Left forelimb (tissue), 1 donor: ENCODE measurements at places on chromosomes 6 and 20.

DNA sequence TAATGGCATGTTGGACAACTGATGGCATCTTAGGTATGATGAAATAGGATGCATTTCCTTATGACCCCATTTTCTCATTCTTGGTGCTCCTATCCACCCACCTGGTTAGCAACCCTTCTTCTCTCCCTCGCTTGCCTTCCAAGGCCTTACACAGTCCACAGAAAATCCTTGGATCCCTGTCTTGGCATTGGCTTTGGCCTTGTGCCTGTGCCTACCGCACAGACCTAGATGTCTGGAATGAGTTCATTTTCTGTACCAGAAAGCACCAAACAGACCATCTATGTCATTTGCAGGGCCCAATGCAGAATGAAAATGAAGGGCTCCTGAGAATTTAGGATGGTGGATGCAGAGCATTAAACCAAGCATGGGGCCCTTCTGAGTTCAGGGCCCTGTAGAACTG, 99.0 kb upstream of the LAMP5 start:
- no peak for DNase-seq

DNA sequence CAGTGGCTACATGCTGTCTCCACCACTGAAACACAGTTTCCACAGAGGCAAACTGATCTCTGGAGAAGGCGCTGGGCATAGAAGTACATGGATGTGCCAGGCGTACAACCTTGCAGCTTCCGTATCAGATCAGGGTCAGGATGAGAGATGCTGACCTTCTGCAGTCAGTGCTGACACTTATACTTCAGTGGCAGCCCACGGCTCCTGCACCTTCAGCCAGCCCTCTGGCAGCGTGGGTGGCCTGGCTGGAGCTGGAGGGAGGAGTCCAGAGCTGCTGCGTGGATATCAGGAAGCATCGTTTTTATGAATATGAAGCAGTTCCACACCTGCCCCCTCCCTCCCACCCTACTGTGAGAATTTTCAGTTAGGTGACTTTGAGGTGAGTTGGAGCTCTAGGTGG, 149.3 kb downstream of the CFAP61 start:
- DNase-seq: no peak

DNA sequence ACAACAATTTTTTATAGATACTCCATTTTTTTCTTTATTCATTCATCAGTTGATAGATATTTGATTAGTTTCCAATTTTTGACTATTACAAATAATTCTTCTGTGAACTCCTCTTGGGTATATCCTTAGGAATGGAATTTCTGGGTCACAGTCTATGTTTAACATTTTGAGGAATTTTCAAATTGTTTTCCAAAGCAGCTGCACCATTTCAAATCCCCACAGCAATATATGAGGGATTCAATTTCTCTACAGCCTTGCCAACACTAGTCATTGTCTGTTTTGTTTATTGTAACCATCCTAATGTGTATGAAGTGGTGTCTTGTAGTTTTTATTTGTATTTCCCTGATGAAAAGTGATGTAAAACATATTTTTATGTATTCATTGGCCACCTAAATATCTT, 320.3 kb upstream of the DEFB112 start:
- no peak for DNase-seq

DNA sequence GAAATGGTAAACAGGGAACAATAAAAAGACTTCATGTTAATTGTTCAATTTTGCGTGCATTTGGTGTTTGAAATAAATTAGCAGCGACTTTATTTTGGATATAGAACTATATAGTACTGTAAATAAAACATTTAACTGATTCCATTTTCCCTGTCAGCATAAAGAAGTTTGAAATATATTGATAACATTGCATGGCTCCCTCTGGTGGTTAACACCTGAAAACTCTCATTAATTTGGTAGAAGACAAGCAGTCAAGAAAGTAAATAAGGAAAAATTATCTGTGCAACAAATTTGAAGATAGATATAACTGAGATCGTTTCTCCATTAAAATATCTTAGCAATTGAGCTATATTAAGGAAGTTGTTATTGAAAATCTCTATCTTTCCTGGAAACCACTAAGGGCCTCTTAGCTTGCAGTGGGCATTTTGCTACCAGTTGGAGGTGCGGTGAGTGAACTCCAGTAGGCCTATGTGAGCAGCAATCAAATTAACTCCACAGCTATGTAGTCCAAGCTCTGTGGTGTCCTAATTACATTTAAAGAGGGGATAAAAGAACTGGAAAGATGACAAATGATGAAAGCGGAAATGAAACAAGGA, 435.7 kb upstream of the FKBP1C start:
- DNase-seq: no peak

- no peak for DNase-seq
Measured at GRCh38 chr20:45269754-45270270, 15.4 kb upstream of the SLPI start.

- DNase-seq: no peak
Measured at GRCh38 chr6:14747881-14748520, 497.9 kb upstream of the JARID2 start.

DNA sequence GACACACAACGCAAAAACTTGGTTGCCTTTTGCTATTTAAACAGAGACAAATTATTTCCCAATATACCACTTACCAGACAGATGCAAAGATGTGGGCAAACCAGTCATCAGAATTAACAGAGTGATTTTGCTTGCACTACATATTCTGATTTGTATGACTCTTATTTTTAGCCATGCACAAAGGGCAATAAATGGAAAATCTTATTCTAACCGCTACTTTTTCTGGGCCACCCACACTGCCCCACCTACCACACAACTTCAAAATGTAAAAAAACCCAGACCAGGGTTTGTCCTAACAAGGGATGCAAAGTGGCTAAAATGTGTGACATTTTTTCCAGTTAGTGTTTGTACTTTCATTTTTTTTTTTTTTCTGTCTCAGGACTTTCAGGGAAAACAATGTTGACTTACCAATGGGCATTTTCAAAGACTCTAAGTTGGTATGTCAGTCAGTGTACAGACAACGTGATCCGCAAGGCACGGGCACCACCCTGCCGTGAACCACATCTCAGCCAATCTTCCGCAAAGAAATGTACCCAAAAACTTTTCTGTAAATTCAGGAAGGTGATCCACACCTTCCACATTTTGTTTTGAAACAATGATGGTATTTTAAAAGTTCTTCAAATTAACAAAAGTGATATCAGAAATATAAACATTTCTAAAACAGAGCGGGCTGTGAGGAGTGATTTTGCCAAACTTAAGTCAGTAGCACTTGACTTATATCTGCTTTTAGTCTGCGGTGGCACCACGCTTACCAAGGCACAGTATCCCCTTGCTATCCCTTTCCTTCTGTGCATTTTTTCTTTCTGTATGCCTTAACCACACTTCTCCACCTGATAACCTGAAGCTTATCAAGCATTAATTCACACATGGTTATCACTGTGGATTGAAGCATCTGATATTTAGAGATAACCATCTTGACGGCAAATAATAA, 185.6 kb downstream of the GJA10 start:
- DNase-seq: no peak

- no peak for DNase-seq
Measured at GRCh38 chr6:131730264-131730663, 19.4 kb upstream of the CTAGE9 start.

DNA sequence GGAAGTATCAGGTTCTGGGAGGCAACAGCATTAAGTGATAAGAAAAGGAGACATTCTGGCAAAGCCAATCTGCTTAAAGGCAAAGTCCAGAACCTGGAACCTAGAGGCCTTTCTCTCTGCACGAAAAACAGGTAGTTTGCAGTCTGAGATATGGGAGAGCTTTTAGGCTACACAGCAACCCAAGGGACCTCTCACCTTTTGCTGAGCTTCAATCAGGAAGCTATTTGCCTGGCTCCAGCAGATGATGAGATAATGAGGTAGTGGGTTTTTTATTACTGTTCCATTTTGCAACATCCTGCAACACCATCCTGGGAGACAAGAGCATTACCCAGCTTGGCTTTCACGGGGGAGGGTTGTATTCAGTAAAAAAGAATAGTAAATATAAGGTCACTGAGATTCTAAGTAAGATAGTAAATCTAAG, 143.1 kb downstream of the ADGRG6 start:
- no peak for DNase-seq

GRCh38 chr20:37295595-37295994, 6.1 kb downstream of the MANBAL start:
- no peak for DNase-seq

- DNase-seq: no peak
Measured at GRCh38 chr6:87789198-87789899, 87.3 kb upstream of the AKIRIN2 start.

DNA sequence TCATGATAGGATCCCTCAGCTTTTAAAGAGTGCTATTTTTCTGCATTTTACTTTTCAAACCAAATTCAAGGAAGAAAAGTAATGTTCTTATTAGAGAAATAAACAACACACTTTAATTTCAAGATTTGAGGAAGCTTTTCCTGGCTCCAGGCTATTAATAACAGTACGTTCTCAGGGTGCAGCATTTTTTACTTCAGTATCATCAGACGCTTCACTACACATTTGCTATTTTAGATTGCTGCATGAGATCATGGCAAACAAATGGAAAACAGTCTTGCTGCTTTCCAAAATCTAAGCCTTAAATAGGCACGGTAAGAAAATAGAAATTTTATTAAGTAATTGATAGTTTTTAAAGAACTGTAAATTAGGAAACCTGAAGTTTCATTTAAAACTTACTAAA, 253.6 kb upstream of the EXOC2 start:
- DNase-seq: no peak

DNA sequence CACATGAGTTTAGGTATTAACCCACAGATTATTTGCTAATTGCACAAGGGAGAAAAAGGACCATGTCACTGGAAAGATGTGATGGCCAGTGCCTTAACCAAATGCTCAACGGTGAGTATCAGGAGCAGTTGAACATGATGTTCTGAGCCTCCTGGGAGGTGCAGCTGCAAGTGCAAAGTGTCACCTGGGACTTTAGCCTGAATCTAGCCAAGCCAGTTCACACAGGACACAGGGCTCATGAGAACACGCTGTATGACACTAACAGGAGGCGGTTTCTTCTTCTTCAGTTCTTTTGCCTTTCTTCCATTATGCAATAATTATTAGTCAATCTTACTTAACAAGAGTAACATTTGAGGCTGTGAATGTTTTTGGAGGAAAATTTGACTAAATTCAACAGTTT, 225.3 kb downstream of the THBS2 start:
- DNase-seq: no peak

DNA sequence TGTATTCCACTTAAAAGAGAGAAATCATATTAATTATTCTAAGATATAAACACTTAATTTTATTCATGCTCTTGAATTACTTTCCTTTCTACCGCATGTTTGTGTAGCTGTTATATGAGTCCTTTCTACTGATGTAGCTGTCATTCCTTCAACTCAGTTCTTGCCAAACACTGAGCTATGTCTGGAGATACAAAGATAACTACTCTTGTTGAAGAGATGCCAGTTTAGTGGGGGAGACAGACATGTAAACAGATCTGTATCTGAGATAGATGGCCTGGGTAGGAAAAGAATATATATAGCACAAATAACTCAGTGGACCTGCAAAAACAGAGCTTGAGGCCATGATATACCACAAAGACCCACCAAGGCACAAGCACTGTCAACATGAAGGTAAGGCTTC, 157.3 kb downstream of the BTBD9 start:
- DNase-seq: no peak

DNA sequence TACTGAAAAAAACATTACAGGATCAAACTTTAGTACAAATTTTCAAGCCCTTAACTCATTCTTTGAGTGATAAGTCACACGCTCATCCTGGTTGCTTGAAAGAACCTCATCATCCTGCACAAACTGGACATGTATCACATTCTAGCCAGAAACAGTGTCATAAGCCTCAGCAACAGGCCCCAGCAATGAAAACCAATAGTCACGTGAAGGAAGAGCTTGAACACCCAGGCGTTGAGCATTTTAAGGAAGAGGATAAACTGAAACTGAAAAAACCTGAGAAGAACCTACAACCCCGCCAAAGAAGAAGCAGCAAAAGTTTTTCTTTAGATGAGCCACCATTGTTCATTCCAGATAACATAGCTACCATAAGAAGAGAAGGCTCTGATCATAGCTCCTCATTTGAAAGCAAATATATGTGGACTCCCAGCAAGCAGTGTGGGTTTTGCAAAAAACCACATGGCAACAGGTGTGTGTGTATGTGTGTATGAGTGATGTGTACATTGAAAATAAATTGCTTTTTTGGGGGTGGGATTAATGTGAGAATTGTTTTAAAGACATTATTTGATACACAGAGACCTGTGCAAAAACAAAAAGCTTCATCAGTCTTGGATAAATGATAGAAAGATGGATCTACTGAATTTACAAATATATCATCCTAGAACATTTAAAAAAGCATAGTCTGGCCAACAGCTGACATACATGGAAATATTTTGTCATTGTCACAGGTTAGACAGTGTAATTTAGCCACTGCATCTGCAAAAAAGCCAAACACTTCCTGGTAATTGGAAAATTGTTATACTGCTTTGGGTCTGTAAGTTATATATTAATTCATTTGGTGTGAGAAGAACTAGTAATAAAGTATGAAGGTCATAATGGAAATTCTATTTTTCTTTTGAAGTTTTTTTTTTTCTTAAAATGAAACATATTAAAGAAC, 50.1 kb downstream of the PHF3 start:
- DNase-seq: no peak

DNA sequence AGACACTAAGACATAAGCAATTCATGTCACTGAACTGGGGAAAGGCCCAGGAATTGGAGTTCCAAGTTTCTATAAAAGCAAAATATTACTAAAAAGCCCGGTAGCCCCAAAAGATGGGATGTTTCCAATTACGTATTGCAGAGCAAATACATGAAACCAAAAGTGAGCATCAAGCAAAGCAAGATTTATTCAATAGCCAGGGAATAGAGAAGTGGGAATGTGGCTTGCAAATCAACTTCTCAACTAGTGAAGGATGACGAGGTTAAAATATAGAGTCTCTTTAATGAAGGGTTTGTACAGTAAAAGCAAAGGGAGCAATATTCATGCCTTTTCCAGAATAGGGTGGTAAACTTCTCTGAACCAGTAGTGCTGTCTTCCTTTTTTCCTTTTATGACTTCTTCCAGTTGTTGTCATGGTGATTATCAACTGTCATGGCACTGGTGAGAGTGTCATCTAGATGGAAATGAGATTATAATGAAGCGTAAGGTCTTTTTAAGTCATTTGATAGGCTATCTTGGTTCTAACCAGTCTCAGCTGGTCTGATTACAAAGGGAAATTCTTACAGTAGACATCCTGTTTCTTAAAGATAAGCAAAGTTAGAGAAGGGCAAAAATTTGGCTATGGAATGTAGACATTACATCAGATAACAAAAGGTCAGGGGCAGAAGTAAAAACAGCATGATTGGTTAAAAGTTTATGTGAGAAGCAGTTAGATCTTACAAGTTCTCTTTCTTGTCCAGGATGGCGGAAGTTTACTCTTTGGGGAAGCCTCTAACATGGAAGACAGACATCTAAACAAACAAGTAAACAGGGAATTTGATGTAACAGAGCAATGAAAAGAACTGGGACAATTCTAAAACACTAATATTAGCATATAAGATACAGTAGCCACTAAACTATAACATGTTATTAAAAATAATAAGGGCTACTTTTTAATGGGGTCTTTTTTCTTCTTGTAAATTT, 96.9 kb downstream of the TBX18 start:
- DNase-seq: no peak
